ENCODE measurements at places on chromosomes 1 and 21.

DNA sequence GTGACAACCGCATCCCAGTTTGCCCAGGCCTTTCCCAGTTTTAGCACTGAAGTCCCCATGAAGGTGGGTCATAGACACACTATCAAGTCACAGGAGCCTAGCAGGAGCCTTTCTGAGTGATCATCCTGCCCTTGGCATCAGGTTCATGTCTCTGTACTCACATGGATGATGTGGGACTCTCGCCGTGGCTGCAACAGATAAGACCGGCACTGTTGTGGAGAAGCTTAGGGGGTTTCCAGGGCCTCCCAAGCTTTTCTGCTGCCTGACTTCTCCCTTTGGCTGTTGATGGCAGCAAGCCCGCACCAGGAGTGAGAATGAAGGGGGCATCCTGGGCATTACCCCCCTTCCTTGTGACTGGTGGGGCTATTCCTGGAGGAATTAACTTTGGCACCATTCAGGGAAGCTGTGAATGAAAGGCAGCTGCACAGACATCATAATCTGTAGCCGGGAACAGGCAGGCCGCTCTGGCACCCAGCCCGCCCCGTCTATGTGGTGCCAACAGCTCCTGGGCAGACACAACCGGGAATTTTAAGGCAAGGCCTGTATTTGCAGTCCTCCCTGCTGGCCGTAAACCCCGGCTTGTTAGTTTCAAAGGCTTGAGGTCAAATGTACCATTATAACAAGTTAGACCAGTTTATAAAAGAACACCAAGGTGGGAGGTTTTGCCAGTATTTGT, 148.6 kb downstream of the HUNK start:
- no peaks in the 10 kb centered on the region for H3K4me1 ChIP-seq
- H3K36me3 ChIP-seq = no peaks in the 10 kb centered on the region
- no peak for ATAC-seq
- no peak overlapping the region for H3K27ac ChIP-seq
- H3K4me3 ChIP-seq = no peak overlapping the region

GRCh38 chr1:228935198-228935663, 200.0 kb downstream of the RHOU start:
- H3K4me1 ChIP-seq = no peaks in the 10 kb centered on the region
- no peak overlapping the region for H3K27ac ChIP-seq
- H3K4me3 ChIP-seq = no peak overlapping the region
- H3K36me3 ChIP-seq = no peaks in the 10 kb centered on the region
- ATAC-seq = no peak

GRCh38 chr1:88979749-88980116, 12.7 kb downstream of the KYAT3 start:
- peaks cover 86% of the 10 kb centered on the region for H3K36me3 ChIP-seq
- H3K27ac ChIP-seq = peak overlapping the region; percentile 74
- H3K4me1 ChIP-seq = peaks cover 49% of the 10 kb centered on the region
- H3K27me3 ChIP-seq = no peaks in the 10 kb centered on the region

GRCh38 chr1:11037740-11038182, 9.3 kb downstream of the MASP2 start:
- H3K4me3 ChIP-seq = no peak overlapping the region
- H3K36me3 ChIP-seq = no peaks in the 10 kb centered on the region
- peak; percentile 97 for ATAC-seq
- H3K4me1 ChIP-seq = no peaks in the 10 kb centered on the region
- no peak overlapping the region for H3K27ac ChIP-seq

GRCh38 chr1:25820247-25821111, 725 bp downstream of the MTFR1L start:
- H3K27ac ChIP-seq = peak overlapping the region; percentile 96
- peaks cover 25% of the 10 kb centered on the region for H3K36me3 ChIP-seq
- H3K27me3 ChIP-seq = no peaks in the 10 kb centered on the region
- H3K4me3 ChIP-seq = peak overlapping the region; percentile 97
- ATAC-seq = peak; percentile 74

GRCh38 chr1:89594096-89594740, 38.7 kb upstream of the LRRC8C start:
- no peak overlapping the region for H3K4me3 ChIP-seq
- ATAC-seq = no peak
- peaks cover 96% of the 10 kb centered on the region for H3K36me3 ChIP-seq
- no peaks in the 10 kb centered on the region for H3K27me3 ChIP-seq
